ENCODE measurements at places on chromosomes 6 and 20.
A peak's percentile ranks its signal among the peaks of the same experiment; 100 is the strongest.

DNA sequence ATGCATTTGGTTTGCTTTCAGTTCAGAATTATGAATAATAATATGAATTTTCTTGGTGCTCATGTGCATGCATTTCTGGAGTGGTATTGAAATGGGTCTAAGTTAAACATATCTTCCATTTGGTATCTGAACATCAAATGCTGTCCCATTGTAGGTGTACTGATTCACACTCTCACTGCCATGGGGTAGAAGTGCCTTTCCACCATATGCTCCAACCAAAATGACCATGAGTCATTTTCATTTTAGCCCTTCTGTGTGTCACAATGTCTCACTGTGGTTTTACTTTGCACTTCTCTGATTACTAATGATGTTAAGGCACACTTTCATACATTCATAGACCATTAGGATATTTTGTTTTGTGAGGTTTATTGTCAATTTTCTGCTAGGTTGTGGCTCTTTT, 211.9 kb downstream of the HAO1 start:
- DNase-seq: no peak

GRCh38 chr6:169424149-169424804, 170.6 kb upstream of the THBS2 start:
- no peak for DNase-seq

DNA sequence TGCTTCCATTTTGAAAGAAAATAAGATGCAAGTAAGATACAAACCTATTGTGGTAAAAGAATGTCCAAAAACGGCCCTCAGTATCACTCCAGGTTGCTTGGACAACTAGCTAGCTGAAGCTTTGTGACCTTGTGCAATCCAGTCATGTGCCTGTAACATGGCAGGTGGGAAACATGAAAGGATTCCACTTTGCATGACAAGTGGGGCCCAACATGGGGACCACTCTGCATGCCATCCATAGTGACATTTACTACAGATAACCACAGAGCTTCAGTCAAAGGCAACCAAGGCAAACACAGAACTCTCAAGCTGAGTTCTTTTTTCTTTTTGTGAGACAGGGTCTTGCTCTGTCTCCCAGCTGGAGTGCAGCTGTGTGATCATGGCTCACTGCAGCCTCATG, 15.8 kb upstream of the FBXO9 start:
- no peak for DNase-seq

DNA sequence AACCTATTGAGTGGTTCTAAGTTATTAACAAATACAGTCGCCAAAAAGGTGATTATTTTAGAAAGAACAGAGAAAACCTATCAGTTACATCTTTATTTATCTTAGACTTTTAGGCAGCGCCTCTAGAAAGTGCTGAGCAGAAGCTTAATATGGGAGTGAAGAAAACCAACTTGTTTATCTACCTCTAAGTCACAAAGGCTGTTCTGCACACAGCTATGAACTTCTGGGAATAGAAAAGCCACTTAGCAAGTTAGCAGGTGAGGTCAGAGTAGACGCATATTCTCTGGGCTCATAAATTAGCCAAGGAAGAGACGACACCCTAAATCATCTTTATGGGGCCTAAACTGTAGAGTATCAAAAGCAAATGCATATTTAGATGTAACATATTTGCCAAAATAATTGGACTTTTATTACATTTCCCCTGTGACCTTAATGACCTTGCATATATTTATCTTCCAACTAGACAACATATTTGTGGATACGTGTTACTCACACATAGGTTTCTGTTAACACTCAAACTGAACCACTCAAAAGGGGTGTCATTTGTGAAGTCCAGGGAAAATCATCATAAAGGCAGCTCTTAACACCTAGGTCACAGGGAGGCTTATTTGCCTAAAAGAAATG, 267.1 kb downstream of the ADGB start:
- DNase-seq: no peak

- no peak for DNase-seq
Measured at GRCh38 chr6:134610411-134610810, 292.5 kb upstream of the SGK1 start.

GRCh38 chr6:71130277-71130676, 158.3 kb upstream of the OGFRL1 start:
- no peak for DNase-seq

- DNase-seq: no peak
Measured at GRCh38 chr20:9507544-9508239, 6.7 kb upstream of the LAMP5 start.

DNA sequence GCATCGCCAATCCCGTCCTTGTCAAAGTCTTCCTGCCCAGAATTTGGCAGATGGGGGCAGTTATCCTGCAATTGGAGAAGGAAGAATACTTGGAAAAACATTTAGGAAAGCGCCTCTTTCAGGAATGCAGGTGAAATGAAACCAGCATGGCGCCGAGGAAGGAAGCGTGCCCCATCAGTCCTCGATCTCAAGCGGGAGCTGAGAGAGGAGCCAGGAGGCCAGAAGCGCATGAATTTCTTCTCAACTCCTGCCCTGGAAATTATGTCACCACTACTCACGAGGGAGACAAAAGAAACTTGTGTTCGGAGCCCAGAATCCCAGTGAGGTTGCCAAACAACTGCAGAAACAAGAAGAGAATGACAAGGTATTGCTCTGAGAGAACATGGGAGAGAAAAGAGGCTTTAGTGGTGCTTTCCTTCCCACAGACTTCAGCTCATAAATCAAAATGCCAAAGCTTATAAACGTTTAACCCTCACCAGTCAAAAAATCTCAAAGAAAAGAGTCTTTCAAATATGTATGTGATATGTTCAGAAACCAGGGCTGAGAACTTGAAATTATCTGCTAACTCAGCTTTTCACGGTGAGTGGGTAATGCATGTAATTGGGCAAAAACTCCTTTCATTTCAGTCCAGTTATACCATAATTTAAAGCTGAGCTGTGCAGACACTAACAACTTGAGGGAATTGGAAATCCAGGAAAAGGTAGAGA, 23.9 kb downstream of the THBS2 start:
- DNase-seq: no peak

- DNase-seq: no peak
Measured at GRCh38 chr6:98747960-98748359, 86.4 kb upstream of the POU3F2 start.

DNA sequence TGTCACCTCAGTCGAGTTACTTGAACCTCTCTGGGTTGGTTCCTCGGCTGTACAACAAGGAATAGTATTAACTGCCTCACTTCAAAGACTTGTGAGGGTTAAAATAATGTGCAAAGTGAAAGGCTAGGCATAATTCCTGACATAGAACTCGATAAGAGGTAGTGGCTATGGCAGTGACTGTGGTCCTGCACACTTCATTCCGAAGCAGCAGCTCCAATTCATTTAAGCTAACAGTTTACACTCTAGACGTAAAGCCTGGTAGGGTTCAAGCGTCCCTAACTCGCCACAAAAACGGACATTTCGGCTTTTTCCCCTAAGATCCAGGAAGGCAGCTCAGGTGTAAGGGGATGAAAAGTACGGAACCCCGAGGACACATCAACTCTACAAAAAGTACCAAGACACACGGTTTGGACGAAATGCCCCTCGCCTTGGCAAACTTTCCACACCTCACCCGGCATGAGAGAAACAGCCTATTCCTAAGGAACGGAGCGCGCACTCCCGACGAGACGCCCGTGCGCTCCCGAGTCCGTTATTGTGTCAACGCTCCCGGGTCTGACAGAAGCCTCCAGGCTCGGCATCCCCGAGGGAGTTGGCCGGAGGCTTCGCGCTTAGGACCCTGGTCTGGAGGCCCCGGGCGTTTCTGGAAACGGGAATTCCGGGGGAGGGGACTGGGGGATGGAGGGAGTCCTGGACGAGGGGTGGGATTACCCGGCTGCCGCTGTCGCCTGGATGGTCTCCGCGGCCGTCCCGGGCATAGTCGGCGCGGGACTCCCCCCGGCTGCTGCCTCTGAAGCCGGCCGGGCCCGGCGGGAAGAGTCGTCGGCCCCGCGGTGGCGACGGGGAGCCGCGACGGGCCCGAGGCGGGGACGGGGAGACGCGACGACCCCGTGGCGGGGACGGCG, 937 bp downstream of the ZNF318 start:
- peak; percentile 23 for DNase-seq

DNA sequence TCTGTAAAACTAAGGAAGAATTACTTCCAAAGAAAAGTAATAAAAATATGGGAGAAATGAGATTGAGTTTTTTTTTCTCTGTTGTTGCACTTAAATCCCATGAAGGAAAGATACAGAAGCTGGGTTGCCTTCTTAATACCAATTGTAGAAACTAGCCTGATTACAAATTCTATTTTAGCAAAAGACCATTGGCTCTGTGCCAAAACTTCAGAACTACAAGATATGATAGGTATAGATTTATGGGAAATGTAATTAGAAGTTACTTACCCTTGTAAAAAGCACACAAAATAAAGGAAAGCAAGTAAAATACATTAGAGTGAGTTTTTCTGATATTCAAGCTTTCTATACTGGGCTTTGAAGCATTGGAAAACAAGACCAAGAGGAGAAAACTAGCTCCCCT, 73.5 kb upstream of the SCGN start:
- no peak for DNase-seq

GRCh38 chr20:42370075-42370474, 751.9 kb upstream of the CHD6 start:
- DNase-seq: no peak

DNA sequence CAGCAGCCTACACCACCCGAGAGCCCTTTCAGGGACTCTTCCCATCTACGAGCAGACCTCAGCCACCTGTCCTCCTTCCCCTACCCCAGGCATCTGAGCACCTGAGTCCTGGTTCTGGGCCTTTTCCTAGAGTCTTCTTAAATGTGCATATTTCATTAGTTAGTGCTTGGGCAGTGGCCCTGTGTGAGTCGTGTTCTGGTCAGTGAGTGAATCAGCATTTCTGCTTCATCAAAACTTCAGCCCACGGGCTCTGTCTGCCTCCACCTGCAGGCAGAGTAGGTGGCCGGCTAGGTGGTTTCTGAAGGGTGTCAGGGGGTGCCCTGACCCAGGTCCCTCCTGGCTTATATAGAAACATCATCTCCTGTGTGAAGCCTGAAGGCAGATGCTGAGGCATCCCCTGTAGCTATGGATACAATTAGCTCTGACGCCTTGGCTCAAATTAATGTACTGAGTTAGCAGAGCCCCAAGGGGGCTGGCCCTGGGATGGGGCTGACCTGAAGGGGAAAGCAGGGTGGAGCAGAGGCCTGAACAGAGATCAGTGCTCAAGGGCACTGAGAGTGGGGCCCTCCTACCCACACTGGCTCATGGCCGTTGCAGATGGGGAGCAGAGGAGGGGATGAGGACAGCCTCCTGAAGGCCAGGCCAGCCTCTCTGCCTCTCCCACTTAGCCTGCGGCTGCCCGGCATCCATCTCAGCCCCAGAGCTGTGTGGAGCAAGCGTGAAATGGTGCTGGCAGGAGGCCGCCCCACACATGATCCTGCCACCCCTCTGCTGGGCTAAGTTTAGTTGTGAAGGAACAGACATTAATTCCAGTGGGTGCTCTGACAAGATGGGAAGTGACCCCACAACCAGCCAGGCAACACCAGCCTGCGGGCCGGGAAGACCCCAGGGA, 13.6 kb downstream of the IP6K3 start:
- DNase-seq: no peak

DNA sequence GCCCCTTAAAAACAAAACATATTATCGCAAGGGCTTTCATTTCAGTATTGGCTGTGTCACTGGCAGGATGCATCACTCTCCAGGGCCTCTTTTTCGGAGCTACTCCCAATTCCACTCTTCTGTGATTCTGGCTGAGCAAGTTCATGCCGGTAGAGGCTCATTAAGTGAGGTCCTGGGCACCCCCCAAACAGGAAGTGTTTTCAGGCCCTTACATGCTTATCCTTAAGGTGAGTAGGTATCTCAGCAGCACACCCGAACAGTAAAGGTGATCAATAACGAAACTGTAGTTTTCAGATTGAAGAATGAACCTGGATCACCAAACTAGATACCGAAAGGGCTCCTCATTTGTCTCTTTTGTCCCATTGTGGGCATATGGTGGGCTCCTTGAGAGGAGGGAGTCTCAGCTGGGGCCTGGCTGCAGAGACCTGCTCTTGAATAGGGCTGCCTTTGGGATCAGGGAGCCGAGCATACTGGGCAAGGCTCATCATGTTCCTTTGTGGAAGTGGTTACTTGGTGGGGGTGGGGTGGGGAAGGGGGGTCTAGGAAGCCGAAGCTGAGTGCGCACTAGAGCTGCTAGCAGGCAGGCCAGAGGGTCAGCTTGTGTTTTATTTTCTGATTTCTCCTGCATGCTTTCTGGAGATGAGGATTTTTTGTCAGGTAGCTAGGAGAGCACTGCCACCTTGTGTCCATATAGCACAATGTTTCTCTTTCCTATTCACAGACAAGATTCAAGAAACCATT, 65.2 kb downstream of the CDS2 start:
- DNase-seq: peak; percentile 78

GRCh38 chr20:61956396-61957342, 109.0 kb downstream of the TAF4 start:
- DNase-seq: no peak

GRCh38 chr6:45132059-45132458, 196.1 kb upstream of the RUNX2 start:
- DNase-seq: no peak

- no peak for DNase-seq
Measured at GRCh38 chr6:14286144-14286543, 168.6 kb downstream of the CD83 start.

- DNase-seq: no peak
Measured at GRCh38 chr6:43457643-43458042, 2.3 kb upstream of the DLK2 start.

GRCh38 chr20:168876-169275, 11.6 kb downstream of the DEFB127 start:
- DNase-seq: no peak

DNA sequence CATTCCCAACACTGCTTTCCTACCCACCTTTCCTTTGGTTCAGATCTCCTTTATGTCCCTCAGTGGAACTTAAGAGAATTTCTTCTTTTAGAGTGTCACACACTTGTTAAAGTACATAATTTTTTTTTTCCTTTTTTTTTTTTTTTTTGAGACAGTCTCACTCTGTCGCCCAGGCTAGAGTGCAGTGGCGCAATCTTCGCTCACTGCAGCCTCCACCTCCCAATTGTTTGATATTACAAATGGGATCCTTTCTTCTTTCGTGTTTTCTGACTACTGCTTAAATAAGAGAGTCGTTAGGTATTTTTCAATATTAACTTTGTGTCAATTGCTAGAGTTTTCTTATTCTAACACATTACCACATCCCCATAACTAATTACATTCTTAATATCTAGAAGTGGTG, 29.1 kb downstream of the NUP153 start:
- DNase-seq: no peak

- no peak for DNase-seq
Measured at GRCh38 chr20:47672886-47673670, 112.2 kb downstream of the SULF2 start.

DNA sequence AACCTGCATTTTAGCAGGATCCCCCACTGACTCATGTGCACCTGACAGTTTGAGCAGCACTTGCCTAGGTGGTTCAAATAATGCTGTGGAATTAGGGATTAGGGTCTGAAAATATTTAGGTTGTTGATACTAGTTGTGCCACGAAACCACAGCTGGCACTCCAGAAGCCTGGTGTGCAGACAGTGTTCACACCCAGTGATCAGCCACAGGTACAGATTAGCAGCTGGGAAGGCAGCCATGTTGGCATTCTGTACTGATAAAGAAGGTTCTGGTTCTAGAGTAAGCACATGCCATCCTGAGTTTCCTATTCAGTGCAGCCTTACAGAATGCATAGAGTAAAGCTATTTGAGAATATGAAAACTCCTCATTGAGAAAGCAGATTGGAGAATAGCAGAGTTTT, 30.1 kb downstream of the TMEM74B start:
- DNase-seq: no peak

GRCh38 chr6:28988536-28989311, 16.4 kb downstream of the ZNF311 start:
- no peak for DNase-seq

GRCh38 chr6:57313711-57314471, 3.5 kb upstream of the PRIM2 start:
- no peak for DNase-seq

- DNase-seq: no peak
Measured at GRCh38 chr20:24033151-24033550, 44.6 kb upstream of the GGTLC1 start.
